Activated T-cell treated with anti-CD3 and anti-CD28 coated beads for 24 hours (primary cell): ENCODE measurements at places on chromosomes 11 and 22.
A peak's percentile ranks its signal among the peaks of the same experiment; 100 is the strongest.

- DNase-seq, result no peak
Observed at GRCh38 chr11:15258433-15259165, 143.9 kb downstream of the INSC start.

DNA sequence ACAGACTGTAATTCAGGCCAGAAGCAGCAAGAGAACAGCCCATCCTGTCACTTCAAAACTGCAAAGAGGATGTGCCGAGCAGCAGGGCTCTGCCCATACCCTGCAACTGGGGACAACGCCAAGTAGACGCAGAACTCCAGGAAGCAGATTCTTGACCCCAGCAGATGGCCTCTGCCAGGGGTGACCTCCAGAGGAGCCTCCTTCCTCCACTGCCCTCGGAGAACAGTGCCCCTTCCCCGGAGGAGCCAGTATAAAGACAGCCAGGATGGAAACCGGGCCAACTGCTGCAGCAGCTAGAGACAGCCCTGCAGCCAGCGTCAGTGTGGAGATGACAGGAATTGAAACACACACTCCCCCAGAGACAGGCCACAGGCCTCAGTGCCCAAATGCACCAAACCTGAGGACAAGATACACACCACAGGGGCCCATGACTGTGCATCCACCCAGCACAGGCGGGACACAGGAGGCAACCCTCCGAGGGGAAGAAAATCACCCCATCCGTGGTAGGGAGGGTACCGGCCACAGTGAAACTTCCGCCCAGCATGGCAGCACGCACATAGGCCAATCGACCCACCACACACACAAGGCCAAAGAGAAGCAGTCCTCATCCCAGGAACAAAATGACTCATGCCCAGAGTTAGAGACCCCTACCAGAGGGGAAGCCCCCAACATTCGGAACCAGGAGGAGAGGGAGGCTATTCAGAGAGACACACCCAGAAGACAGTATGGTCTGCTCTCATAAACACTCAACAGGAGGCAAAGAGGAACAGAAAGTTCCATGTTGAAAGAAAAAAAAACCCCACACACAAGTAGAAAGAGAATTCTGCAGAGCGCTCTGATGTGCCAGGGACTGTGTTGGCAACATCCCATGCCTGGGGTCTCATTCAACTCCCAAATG is 5.6 kb downstream of the AHNAK start:
- no peak for DNase-seq

DNA sequence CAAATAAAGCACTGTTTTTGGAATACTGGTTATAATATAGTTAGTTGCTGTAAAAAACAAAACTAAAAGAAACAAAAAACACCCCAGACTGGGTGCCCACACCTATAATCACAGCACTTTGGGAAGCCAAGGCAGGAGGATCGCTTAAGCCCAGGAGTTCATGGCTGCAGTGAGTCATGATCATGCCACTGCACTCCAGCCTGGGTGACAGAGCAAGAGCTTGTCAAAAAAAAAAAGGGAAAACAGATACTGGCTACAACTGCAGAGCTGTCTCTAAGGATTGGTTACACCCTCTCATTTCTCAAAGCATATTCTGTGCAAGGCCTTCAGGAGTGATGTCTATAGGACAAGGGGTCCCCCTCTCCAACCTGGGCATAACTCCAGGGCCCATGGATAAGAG is 14.6 kb upstream of the STK33 start:
- DNase-seq, result no peak

- DNase-seq, result no peak
Observed at GRCh38 chr11:9761441-9761945, 97.6 kb downstream of the SWAP70 start.

- DNase-seq, result no peak
Observed at GRCh38 chr11:87290304-87290922, 252.7 kb downstream of the TMEM135 start.

- no peak for DNase-seq
Observed at GRCh38 chr11:41274831-41275230, 184.6 kb downstream of the LRRC4C start.

DNA sequence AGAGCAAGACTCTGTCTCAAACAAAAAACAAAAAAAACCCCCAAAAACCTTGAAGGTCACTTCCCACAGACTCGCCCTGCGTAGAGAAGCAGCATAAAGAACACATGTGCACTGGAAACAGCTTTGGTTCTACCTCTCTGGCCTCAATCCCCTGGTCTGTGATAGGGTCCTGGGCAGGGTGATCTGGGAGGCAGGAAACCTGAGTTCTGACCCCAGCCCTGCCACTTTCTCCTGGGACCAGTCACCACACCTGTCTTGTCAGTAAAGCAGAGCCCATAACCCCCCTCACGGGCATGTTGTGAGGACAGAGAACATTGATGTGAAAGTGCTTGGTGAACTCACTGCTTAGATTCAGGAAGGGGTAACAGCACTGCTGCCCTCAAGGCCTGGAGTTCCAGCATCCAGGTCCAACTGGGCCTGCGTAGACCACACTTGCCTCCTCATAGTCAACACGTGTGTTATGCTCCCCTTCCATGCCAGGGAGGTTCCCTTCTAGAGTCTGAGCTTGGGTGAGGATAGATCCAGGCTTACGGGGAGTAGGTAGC is 11.4 kb downstream of the UCP2 start:
- DNase-seq, result no peak

DNA sequence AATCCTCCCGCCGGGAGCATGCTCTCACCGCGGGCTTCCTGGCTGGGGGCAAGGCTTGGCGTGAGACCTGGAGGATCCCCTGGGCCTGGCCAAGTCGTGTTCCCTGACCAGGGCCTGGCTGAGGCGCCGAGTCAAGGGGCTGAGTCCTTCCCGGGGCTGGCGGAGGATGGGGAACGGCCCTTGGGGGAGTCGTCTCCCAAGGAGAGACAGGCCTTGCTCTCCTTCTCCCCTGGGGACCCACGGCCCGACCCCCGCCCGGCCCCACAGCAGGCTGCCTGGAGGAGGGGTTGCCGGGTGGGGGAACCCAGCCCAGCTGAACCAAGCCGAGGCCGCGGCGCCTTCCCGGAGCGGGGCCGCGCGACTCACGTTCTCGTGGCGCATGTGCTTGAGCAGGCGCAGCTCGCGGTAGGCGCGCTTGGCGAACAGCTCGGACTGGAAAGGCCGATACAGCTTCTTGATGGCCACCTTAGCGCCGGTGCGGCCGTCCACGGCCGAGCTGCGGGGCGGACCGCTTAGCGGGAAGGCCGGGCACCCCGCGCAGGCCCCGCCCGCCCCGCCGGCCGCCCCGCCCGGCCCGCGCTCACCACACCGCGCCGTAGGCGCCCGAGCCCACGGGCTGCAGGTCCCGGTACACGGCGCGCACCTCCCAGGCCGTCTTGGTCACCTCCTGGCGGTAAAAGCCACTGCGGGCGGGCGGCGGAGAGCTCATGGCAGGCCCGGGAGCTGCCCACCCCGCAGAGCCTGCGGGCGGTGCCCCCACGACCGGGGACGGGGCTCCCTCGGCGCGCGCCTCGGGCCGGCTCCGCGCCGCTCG is 475 bp downstream of the MAPK12 start:
- no peak for DNase-seq

GRCh38 chr11:46677169-46677568 is 23.2 kb downstream of the ARHGAP1 start:
- DNase-seq, result no peak

GRCh38 chr22:47245286-47245685 is 482.8 kb downstream of the TBC1D22A start:
- no peak for DNase-seq

- no peak for DNase-seq
Observed at GRCh38 chr22:44442186-44442815, 55.7 kb downstream of the RTL6 start.

DNA sequence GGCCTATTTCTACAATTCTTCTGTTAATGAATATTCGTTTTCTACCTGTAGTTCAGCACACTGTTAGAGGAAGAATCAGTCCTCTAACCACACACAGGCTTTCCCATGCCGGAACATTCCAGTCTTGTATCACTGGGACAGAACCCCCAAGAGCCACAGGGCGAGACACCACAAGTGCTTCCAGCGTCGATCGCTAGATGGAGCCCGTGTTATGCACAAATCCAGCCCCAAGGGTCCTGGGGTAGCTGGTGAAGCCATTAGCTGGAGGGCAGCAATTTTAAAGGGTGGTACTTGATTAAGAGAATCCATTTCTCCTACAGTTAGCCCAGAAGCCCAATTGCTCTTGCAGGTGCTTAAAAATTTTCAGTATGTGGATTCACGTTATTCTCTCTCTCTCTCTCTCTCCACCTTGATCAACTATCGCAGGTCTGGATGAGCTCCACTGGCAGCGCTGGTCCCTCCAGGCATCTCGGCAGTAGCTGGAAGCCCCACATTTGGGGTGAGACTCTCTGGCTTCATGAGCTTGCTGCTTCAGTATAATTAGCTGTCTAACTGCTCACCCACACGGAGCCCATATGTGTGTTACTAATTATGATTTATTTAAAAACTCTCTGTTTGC is 148.2 kb upstream of the SNX19 start:
- DNase-seq, result peak; percentile 5

DNA sequence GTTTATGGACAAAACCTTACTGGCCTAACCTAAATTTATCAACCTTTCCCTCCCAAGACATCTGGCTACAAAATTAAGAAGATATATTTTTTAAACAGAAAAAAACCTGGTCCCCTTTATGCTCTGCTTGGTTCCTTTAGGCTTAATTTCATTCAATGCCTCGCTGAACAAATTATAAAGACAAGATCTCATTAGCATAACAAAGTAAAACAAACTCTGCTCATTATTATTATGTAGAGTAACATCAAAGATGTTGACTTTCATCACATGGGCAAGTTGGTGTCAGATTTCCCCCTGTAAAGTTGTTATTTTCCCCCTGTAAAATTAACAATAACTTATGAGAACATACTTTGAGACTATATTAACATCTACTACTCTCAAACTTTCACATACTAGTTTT is 11.0 kb downstream of the RRAS2 start:
- DNase-seq, result no peak

- no peak for DNase-seq
Observed at GRCh38 chr22:42178910-42179519, 48.4 kb upstream of the CYP2D6 start.

DNA sequence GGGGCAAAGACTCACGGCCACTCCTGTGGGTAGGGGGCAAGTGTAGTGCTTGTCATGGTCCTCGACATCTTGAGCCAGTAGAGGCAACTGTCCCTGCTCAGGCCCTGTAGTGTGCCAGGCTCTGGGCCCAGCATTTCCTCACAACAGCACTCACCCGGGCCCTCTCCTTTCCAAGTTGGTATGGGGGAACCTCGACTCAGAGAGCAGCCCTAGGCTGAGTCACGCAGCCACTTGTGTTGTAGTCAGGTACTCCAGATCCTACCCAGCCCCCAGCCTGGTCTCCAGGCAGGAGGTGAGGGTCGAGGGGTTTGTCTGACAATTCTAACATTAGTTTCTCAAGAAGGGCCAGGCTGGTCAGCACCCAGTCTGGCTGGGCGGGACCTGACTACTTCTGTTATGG is 4.1 kb downstream of the RELT start:
- no peak for DNase-seq

GRCh38 chr11:123235117-123235655 is 40.1 kb upstream of the CLMP start:
- peak; percentile 16 for DNase-seq

DNA sequence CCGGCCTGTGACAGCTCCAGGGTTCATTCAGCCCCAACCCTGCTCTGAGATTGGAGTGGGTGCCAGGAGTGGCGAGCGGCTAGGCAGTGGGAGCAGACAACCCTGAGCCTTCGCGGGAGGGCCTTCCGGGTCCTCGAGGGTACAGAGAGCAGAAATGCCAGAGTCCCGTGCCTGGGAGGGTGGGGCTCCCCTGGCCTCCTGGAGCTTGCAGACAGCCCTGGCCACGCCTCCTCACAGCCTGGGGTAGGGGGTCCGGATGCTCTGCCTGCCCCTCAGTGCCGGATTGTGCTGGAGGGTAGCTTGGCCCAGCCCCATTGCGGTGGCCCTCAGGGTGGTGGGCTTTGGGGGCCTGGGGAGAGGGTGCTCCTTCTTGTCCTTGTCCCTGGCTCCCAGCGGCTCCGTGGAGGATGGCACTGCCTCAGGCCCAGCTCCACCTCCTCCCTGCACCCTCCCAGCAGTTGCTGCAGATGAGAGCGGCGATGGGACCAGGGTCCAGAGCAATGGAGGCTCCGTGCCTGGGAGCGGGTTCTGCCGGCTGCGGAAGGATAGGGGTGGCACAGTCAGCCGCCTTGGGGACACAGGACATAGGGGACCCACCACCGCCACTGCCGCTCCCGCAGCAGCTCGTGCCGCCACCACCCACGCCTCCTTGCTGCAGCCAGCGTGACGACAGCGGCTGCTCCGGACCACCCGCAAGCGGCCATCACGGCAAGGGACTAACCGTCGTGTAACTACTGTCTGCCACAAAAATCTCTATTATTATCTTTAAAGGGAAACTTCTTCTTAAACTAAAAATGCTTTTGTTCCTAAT is 34.9 kb upstream of the OR10G7 start:
- DNase-seq, result no peak

DNA sequence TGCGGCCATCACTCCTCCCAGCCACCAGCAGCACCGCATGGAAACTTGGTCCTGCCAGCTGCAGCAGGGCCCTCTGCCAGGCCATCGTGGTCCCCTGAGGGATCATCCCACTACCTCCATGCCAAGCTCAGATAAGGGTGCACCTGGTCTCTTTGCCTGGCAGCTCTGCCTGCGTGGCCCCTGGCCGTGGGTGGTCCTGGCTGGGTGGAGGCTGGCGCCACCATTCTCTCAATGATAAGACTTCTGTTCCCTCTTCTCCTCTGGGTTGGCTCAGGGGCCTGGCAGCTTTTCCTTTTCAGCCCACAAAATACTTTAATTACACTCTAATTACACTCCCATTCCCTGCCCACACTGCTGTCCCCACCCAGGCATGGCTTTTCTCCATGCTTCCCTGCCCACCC is 26.8 kb upstream of the TSKU start:
- DNase-seq, result no peak

DNA sequence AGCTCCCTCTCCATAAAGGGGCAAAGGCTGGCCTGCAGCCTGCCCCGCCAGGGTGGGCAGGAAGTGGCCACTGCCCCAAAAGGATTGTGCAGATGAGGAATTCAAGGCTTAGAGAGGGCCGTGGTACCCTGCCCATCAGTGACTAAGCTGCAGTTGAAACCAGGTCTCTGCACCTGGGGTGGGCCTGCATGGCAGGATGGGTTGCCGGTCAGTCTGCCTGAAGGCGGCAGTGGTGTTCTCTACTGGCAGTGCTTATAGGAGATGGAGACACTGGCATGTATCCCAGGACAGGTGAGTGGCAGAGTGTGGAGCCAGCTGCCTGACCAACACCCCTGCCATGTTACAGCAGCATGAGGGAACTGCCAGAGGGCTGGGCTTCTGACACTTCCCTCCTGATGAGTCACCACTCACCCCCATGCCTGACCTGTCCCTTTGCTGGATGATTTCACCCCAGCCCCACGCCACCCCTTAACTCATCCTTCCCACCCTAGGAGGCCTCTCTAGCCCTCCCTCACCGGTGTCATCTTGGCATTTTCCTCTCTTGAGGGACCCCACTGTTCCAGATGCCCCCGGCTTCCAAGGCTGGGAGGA is 70.2 kb upstream of the LMO1 start:
- DNase-seq, result no peak
